ENCODE measurements at places on chromosomes 12 and 14.

GRCh38 chr12:79006306-79006705 lies 141.7 kb downstream of the SYT1 start:
- no peak overlapping the region for H3K27ac ChIP-seq
- H3K4me1 ChIP-seq: no peaks in the 10 kb centered on the region
- no peaks in the 10 kb centered on the region for H3K36me3 ChIP-seq
- H3K4me3 ChIP-seq: no peak overlapping the region

- H3K27ac ChIP-seq: peak overlapping the region; percentile 32
- H3K36me3 ChIP-seq: no peaks in the 10 kb centered on the region
- H3K4me3 ChIP-seq: no peak overlapping the region
- no peak for DNase-seq
- peaks cover 4% of the 10 kb centered on the region for H3K4me1 ChIP-seq
- H3K27me3 ChIP-seq: no peaks in the 10 kb centered on the region
Observed at GRCh38 chr12:106108185-106108835, 30.4 kb downstream of the NUAK1 start.

GRCh38 chr14:86035882-86036281 lies 505.9 kb downstream of the FLRT2 start:
- no peak for DNase-seq
- no peaks in the 10 kb centered on the region for H3K27me3 ChIP-seq
- H3K4me1 ChIP-seq: no peaks in the 10 kb centered on the region
- no peak overlapping the region for H3K27ac ChIP-seq
- no peaks in the 10 kb centered on the region for H3K36me3 ChIP-seq

DNA sequence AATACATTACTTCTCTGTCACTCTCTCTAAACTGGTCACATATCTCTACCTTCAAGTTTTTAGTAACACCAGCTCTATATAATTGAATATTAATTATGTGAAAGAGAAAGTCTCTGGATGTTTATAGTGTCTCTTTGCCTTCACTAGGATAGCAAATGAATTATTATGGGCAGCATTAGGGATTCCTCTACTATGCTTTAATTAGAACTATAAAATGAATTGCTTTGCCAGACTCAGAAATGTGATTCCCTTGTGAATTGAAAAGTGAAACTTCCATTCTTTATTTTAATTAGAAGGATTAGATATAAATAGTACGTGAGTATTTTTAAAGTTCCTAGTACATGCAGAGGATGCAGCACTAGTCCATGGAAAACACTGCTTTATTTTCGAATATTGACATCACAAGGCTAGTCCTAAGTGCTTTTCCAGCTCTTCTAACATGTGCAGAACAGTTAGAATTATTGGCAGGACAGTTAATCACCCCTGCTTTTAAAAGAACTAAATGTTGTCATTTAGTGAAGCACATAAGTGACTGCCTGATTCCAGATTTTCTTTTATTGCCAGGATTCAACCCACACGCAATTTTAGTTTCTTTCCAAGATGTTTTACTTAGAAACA lies 23.0 kb upstream of the REP15 start:
- no peaks in the 10 kb centered on the region for H3K27me3 ChIP-seq
- no peak overlapping the region for H3K27ac ChIP-seq
- no peak overlapping the region for H3K4me3 ChIP-seq
- H3K36me3 ChIP-seq: peaks cover 16% of the 10 kb centered on the region

- H3K36me3 ChIP-seq: no peaks in the 10 kb centered on the region
- no peak overlapping the region for H3K27ac ChIP-seq
- no peaks in the 10 kb centered on the region for H3K4me1 ChIP-seq
- DNase-seq: no peak
- no peak overlapping the region for H3K4me3 ChIP-seq
Observed at GRCh38 chr12:108678104-108678730, 44.5 kb upstream of the SELPLG start.
